ENCODE measurements at places on chromosomes 4 and X.

DNA sequence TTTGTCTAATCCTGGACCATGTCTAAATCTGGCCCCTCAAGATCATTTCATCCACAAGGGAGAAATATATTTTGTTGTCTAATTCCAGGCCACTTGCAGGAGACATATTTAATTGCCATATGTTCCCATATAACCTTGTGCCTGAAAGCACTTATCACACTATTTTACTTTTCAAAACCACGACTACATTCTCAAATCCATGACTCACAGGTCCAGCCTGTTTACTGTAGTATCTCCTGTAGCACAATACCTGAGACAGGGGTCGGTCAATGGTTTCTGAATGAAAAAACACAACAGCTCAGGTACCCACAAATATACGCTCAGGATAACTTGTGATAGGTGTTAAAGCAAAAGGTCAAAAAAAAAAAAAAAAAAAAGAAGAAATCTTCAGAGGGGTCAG is 60.9 kb downstream of the SEC24D start:
- no peak for DNase-seq

DNA sequence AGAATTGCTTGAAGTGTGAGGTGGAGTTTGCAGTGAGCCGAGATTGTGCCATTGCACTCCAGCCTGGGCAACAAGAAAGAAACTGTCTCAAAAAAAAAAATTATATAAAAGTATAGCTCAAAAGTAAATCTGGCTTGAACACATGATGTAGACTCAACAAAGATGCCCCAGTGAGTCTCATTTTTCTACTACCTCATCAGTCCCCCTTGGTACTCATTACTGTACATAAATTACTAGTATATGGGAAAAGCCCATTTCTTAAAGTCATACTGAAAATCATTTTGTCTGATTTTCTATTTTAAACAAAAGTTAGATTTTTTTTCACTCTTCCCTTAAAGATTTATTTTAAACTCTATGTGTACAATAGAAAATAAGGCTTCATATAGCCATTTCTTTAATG is 39.2 kb downstream of the FAM241A start:
- no peak for DNase-seq

GRCh38 chr4:2932321-2932950 is 30.8 kb downstream of the NOP14 start:
- DNase-seq = no peak

- DNase-seq = no peak
These were observed 230.8 kb upstream of the ANKRD50 start for GRCh38 chr4:124943145-124943889.

GRCh38 chr4:66852843-66853242 is 692.5 kb downstream of the CENPC start:
- no peak for DNase-seq

- no peak for DNase-seq
These were observed 4.6 kb upstream of the GPR34 start for GRCh38 chrX:41684138-41684537.

- no peak for DNase-seq
These were observed 109.2 kb downstream of the MAPK10 start for GRCh38 chr4:86250619-86251018.

DNA sequence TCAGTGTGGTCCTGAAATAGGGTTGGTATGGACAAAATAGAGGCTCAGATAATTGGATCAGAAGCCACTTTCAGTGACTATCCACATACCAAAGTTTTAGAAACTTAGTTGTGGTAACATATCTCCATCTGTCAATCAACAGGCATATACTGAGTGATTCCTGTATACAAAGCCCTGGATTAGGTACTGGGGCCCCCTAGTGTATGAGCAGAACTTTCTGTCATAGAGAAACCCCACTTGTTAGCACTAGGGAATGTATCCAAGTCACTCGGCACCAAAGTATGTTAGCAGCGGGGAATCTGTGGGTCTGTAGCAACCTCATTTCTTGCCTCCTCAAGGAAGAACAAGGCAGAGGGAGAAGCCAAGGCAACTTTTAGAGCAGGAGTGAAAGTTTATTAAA is 50.7 kb downstream of the MAP7D3 start:
- no peak for DNase-seq

GRCh38 chr4:63296773-63297172 is 1112.5 kb downstream of the TECRL start:
- no peak for DNase-seq

DNA sequence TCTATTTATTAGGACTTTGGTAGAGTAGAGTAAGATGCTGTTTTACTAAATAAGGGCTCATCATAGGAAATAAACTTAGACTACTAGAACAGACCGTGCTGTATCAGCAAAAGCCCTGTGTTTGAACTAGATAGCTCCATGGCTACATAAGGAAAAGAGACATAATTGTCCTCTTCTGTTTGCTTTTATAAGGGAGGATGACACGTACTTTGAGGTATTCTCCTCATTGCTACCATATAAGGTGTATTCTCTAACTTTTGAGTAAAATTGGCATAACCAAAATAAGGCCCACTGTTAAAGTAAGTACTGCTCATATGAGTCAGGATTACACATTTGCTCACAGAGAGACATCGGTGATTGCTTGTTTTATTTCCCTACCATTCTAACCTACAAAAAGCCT is 64.3 kb downstream of the PDLIM5 start:
- DNase-seq = no peak
